ENCODE measurements at places on chromosomes 7 and 10.
A peak's percentile ranks its signal among the peaks of the same experiment; 100 is the strongest.

DNA sequence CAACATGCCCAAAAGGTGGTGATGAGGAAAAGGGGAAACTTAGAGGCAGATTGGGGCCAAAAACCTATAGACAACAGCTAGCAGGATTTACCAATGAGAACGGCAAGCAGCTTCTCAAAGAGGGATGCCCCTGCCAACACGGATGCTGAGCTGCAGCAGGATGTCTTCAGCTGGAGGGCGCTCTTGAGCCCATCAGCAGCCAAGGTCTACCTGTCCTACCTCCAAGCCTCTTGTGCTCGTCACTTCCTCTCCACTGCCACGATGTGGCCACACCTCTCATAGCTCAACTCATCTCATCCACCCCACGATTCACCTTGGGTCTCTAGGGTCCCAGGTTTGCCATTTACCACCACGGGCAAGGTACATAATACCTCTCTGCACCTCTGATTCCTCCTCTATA is 36.5 kb downstream of the DLG5 start:
- no peak for DNase-seq

GRCh38 chr10:127964621-127965020 is 57.7 kb downstream of the PTPRE start:
- no peak for DNase-seq

GRCh38 chr10:60731134-60731885 is 47.0 kb upstream of the CDK1 start:
- DNase-seq, result no peak

GRCh38 chr7:33485747-33486493 is 356.6 kb downstream of the BBS9 start:
- DNase-seq, result peak; percentile 24

DNA sequence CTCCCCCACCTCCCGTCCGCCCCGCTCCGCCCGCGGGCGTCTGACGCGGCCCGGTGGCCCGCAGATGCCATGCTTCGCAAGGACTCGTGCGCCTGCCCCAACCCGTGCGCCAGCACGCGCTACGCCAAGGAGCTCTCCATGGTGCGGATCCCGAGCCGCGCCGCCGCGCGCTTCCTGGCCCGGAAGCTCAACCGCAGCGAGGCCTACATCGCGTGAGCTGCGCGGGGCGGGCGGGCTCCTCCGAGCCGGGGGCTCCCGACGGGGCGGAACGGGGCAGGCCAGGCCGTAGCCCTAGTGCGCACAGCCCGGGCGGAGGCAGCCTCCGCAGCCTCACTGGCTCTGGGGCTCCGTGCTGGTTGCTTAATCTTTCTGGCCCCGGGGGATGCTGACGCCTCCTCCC is 2.8 kb downstream of the ASIC3 start:
- peak; percentile 90 for DNase-seq

DNA sequence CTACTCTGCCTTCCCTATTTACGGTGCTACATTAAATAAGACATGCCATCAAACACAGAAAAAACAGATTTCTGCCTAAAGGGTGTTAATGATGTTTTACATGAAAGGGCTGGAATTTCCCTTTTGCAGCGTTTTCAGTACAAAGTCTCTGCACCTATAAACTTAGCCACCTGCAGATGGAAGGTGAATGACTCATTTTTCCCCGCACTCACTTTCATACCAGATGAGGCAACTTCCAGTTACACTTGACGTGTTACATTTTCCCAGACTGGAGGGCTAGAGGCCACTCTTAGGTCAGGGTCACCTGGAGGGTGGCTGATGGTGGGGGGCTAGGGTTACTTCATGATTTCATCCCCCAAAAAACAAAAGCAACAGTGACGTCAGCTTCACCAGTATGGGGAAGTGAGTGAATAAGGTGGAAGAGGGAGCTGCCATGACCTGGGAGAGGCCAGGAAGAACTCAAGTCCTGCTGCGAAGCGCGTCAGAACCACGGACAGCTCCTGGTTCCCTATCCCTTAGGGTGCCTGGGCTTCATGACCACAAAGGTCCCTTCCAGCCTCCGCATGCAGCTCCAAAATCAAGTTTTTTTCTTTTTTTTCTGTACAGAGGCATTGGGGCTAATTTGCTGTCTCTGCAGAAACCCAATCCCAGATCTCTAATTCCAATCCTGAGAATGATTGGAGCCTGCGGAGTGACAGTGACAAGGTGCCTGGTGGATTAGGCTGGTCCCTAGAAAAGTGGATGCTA is 94.0 kb downstream of the ADARB2 start:
- no peak for DNase-seq

DNA sequence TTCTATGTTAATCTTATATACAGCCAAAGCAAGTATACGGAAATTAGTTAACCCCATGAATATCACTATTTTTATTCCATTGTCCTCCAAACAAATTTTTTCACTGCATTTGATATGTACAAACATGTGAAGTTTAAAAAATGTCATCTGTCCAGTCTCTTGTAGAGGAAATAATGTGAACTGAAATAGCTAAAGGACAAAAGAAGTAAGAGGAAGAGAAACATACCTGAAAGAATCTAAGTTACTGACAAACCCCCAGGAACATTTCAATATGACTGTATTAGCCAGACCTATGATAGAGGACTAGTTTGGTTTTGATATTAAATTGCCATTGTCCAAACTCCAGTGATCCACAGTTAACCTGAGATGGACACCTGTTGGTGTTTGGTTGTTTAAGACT is 80.6 kb downstream of the NRCAM start:
- no peak for DNase-seq

Measured in foreskin fibroblast (primary cell).